ENCODE measurements at places on chromosomes 7 and 10.
A peak's percentile ranks its signal among the peaks of the same experiment; 100 is the strongest.

- DNase-seq, result no peak
Measured at GRCh38 chr10:104080762-104081161, 4.9 kb downstream of the COL17A1 start.

DNA sequence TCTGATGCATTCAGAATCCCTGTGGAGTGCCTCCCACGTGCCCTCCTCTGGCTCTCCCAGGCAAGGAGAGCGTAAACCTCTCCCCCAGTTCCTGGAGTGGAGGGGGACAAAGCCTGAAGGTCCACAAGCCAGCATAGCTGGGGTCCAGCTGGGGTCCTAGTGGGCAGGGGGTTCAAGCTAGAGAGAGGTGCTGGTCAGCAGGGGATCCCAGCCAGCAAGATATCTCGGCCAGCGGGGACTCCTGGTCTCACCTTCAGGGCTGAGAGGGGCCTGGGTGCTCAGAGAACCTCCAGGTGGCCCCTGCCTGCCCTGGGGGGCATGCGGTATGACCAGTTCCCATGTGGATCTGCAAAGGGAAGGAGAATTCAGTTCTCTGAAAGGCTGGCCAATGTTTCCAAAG, 413.7 kb downstream of the TCERG1L start:
- no peak for DNase-seq

DNA sequence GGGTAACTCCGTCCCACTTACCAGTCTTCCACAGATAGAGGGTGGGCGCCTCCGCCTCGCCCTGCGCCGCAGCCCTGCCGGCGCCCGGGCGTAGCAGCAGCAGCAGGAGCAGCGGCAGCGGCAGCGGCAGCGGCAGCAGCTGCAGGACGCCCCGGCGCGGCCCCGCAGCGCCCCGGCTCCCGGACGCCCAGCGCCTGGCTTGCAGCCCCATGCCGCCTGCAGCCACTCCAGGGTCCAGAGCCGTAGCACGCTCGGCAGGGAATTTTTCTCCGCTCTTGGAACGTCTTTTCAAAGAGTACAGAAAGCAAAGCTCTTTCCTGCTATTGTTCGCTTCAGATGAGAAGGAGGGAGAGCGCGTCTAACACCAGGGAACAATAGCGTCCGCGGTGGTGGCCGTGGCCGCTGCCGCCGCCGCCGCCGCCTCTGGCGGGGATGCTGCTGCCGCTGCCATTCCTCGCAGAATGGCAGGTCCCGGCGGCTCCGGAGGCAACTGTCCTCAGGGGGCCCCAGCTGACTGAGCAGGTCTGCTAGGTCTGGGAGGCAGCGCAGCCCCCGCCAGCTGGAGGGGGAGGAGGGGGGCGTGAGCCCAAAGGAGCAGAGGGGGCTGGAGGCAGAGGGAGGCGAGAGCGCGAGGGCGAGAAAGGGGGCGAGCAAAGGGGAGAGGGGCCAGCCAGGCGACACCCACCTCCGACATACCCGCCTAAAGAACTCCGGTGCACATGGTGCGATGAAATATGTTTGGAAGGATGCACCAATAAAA, at the start of gene THSD7A:
TSS of gene THSD7A (minus strand) at position 463 of the 760 bp plus-strand sequence. CDS start at position 211, 252 bp downstream.
- DNase-seq, result no peak

DNA sequence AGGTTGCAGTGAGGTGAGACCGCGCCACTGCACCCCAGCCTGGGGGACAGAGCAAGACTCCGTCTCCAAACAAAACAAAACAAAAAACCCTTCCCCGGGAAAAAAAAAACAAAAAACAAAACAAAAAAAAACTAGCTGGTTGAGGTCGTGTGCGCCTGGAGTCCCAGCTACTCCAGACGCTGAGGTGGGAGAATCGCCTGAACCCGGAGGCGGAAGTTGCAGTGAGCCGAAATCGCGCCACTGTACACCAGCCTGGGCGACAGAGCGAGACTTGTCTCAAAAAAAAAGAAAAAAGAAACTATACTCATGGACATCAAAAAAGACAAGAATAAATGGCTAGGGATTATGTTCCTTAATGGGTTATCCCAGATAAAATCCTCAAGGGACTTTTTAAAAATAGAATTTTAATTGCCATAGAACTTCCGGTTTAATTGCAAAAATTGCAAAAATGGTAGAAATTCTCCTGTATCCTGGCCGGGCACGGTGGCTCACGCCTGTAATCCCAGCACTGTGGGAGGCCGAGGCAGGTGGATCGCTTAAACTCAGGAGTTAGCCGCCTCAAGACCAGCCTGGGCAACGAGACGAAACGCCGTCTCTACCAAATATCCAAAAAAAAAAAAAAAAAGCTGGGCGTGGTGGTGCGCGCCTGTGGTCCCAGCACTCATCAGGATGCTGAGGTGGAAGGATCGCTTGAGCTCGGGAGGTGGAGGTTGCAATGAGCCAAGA, 37.8 kb downstream of the KLHDC10 start:
- DNase-seq, result no peak

- no peak for DNase-seq
Measured at GRCh38 chr10:125107166-125107949, 53.0 kb downstream of the CTBP2 start.

DNA sequence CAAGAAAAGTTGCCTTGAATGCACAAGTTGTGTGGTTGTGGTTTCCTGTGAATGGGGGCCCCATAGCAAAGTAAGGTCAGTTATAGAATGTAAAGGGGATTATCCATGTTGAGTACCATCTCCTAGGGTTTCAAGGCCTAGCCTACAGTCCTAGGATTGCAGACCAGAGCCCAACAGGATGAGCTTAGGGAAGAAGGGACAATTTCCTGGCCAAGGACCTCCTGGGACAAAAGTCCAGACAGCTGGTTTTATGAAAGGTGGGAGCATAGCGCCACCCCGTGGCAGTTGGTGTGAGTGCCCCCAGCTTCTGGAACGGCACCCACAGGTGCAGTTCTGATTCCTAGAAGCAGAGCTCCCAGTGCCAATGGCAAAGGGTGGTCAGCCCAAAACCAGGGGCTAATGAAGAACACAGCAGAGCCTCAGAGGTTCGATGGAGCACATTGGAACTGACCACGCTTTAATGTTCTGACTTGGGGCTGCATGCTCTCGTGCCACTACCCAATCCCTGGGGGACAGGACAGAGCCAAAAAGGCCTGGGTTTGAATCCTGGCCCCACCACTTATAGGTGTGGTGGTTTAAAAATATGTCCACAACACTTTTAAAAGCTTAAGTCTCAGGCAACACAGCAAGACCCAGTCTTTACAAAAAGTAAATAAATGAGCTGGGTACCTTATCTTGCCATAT, 25.8 kb upstream of the TMEM120A start:
- peak; percentile 48 for DNase-seq

- DNase-seq, result no peak
Measured at GRCh38 chr7:1388703-1389335, 70.5 kb downstream of the MICALL2 start.

DNA sequence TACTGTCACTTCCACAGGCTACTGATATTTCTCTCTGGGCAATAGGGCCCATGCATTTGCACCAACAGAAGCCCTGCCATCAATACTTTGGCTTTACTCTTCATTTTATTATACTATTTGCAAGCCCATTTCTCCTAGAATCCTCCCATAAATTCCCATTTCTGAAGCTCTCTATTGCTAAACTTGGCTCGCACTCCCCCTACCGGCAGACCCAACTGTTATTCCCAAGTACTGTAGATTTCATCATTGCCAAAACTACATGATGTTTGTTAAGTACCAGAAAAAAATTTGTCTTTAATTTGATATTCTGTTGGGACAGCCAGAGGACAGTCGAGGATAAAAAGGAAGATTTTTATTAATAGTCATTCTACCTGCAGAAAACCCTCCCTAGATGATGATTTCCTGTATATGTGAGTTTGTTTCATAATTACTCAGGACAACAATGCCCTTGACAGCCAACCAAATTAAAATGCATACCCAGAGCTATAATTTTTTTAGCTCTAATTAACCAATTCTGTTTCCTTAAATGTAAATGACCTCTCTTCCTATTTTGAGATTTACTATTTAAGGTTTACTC, 298.6 kb downstream of the REEP3 start:
- no peak for DNase-seq

GRCh38 chr7:102451371-102452054, 13.2 kb downstream of the ALKBH4 start:
- DNase-seq, result no peak

DNA sequence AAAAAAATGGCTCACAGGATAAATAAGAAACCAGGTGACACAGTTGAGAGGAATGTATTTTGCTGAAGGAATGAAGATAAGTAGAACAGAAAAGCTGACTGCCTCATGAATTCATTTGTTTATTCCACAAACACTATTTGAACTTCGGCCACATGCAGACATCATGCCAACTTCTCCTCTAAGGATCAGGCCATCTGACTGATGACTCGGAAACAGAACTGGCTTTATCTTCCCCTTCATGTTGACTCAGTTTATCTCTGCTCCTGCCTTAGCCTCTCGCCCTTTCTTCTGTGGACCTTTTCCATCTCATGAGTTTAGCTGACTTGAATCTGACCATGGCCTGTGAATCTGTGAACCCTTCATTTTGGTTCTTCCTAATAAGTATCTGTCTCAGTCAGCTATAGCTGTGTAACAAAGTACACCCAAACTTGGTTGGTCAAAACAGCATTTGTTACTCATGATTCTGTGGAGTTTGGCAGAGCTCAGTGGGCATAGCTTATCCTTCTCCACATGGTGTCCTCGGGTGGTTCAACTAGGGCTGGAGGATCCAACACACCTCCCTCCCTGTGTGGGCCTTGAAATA, 44.0 kb upstream of the GRID1 start:
- no peak for DNase-seq

GRCh38 chr10:114767101-114767985, 54.2 kb upstream of the FHIP2A start:
- DNase-seq, result no peak

DNA sequence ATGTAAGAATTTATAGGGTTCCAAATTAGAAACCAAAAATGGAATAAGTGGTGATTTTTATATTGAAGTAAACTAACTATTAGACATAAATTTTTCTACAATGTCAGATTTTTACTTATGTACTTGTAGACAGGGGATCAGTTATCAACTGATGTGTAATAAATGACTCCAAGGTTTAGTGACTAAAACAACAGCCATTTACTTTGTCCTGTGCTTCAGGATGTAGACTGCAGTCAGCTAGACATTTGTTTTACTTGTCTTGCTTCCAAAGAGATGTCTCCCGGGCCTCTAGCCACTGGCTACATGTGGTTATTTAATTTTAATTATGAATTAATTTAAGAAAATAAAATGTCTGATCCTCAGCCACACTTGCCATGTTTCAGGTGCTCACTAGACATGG, 249.7 kb upstream of the IGFBP3 start:
- no peak for DNase-seq

- no peak for DNase-seq
Measured at GRCh38 chr7:71886046-71886445, 526.1 kb downstream of the CALN1 start.

GRCh38 chr7:106538638-106539037, 122.3 kb downstream of the CCDC71L start:
- no peak for DNase-seq

GRCh38 chr10:116143673-116144222, 129.3 kb downstream of the GFRA1 start:
- DNase-seq, result no peak

GRCh38 chr7:157715938-157716280, 379.1 kb downstream of the DNAJB6 start:
- DNase-seq, result no peak

GRCh38 chr7:140314573-140315480, 83.5 kb downstream of the SLC37A3 start:
- DNase-seq, result no peak

GRCh38 chr7:155410431-155410830, 47.5 kb upstream of the EN2 start:
- DNase-seq, result no peak

DNA sequence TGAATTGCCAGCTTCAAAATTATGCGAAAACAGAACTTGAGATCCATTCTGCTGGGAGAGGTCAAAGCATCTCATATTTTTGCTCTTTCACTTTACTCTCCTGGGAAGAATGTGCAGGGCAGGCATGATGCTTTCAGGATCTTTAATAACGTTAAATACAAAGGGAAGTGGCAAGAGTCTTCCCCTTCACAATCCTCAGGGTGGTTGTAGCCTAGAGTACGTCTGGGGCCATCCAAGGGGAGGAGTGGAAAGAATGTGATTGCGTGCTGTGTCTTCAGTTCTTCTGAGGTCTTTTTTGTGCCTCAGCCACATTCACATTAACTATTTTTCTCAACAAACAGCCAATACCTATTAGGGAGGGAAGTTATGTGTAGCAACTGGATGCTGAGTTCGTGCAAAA, 207.3 kb downstream of the HGF start:
- DNase-seq, result no peak

GRCh38 chr7:79176859-79177477, 276.5 kb downstream of the MAGI2 start:
- DNase-seq, result no peak

DNA sequence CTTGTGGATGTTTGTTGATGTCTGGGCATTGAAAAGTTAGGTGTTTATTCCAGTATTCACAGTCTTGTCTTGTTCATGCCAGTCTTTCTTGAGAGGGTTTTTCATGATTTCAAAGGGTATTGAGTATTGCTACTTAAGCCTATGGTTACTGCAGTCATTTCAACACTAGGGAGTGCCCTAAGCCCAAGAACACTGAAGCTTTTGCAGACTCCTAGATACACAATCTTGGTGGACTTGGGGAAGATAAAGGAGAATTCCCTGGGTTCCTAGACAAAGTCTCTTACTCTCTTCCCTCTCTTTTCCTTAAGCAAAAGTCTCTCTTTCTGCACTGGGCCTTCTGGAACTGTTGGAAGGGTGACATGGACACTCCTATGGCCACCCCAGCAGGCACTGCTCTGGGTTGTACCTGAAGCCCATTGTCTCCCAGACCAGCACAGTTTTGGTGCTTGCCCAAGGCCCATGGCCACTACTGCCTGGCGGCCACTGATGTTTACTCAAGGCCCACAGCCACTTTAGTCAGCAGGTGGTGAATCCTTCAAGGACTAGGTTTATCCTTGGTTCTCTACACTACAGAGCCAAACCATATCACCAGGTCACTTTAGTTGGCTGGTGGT, 24.9 kb downstream of the SAMD9 start:
- DNase-seq, result no peak

DNA sequence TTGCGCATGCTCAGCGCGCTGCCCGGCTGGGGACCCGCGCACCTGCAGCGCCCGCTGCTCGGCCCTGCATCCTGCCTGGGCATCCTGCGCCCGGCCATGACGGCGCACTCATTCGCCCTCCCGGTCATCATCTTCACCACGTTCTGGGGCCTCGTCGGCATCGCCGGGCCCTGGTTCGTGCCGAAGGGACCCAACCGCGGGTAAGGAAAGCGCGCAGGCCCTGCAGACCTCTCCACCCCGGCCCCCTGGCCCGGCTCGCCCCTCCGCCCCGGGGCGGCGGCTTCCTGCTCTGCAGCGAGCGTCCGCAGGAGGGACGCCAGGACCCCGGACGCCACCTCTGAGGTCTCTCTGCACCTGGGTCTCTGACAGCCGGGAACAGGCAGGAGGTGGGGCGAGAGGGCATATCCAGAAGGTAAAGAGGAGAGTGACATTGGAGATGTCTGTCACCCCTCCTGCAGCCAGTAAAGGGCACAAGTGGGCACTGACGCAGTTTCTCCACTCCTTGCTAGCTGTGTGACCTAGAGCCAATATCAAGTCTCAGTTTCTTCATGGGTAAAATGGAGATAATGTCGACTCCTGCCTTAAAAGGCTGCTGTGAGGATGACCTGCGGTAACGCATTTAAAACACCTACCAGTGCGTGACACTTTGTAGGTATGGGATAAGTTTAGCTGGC, 338 bp downstream of the ATP6V0E2 start:
- no peak for DNase-seq

- no peak for DNase-seq
Measured at GRCh38 chr10:80612261-80612660, 74.6 kb downstream of the SH2D4B start.
